ENCODE measurements at places on chromosomes 4 and X. TPM values are rescaled to one million over a fixed set of nuclear protein-coding genes. Genes with fewer than 3 reads are reported as not detected.

RNF150 gene
- total RNA-seq: 16.8 TPM

ABLIM2 gene
- 12.2 TPM for total RNA-seq

CXCL9 gene
- 0.10 TPM for total RNA-seq

GYPE gene
- total RNA-seq: 3.0 TPM

DMD gene
- total RNA-seq: 112 TPM
